ENCODE measurements at places on chromosomes 13 and 19.

DNA sequence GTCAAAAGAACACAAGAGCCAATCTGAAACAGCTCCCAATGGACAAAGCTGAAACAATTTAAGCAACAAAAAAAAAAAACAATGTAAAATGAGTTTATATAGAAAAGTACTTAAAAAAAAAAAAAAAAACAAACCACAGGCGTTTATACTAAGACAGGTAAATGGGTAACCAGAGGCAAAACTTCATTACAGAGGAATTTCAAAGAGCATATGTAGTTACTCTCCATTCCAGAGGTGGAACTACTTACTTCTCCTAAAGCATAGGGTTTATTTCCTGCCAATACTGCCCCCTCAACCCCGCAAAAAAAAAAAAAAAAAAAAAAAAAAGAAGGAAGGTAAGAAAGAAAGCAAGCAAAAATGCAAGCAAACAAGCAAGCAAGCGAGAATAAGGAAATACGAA lies 132.9 kb downstream of the LIG4 start:
- DNase-seq: no peak

DNA sequence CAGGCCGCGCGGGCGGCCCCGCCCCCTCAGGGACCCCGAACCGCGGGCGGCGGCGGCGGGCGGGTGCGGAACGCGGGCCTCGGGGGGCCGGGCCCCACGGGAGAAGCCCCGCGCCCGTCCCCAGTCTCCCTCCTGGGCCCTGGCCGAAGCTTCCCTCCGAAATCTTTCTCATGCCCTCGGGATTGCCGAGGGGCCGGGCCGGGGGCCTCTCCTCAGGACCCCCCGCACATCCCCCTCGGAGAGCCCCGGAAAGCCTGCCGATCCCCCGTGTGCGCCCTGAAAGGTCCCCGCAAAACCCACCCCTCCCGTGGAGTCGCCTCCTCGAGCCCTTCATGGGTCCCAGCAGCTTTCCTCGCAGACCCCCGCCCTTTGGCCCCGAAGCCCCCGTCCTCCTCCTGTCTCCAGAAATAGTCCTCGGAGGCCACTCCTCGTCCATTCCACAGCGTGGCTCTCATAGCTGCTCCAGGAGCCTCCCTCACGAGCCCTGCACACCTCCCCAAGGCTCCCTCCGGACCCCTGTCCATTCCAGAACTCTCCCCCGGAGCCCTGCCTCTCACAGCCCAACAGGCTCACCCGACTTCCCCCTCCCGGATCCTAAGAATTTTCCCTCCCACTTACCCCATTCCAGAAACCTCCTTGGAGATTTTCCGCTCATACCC lies 555 bp downstream of the SAMD4B start:
- DNase-seq: no peak

GRCh38 chr13:91238036-91238435 lies 109.5 kb upstream of the MIR17HG start:
- no peak for DNase-seq

DNA sequence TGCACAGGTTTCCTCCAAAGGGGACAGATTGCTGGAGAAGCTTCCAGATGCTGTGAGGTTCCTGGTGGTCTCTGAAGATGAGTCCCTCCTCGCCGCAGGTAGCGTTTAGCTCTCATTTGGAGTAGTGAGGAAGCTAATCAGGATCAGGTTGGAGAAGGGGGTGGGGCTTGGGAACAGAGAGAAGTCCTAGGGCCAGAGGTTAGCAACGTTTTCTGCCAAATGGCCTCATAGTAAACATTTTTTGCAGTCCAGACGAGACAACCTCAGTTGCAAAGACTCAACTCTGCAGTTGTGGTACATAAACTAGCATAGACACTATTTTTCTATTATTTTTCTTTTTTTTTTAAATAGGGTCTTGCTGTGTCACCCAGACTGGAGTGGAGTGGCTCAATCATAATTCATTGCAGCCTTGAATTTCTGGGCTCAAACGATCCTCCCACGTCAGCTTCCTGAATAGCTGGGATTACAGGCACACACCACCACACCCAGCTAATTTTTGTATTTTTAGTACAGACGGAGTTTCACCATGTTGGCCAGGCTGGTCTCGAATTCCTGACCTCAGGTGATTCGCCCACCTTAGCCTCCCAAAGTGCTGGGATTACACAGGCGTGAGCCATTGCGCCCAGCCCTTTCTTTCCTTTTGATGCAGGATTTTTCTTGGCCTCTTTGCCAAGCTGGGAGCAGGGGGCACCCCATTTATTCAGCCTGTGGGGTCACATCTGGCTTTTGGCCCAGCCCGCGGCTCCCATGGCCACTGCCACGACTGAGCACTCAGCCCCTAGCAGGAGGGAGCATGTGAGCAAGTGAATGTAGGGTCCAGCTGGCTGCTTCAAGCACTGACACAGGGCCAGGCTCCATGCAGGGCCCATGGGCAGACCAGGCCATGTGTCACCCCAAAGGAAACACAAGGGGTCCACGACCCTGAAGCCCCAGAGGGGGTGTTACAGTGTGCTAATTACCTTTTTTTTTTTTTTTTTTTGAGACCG lies 34.4 kb upstream of the SIN3B start:
- DNase-seq: no peak

DNA sequence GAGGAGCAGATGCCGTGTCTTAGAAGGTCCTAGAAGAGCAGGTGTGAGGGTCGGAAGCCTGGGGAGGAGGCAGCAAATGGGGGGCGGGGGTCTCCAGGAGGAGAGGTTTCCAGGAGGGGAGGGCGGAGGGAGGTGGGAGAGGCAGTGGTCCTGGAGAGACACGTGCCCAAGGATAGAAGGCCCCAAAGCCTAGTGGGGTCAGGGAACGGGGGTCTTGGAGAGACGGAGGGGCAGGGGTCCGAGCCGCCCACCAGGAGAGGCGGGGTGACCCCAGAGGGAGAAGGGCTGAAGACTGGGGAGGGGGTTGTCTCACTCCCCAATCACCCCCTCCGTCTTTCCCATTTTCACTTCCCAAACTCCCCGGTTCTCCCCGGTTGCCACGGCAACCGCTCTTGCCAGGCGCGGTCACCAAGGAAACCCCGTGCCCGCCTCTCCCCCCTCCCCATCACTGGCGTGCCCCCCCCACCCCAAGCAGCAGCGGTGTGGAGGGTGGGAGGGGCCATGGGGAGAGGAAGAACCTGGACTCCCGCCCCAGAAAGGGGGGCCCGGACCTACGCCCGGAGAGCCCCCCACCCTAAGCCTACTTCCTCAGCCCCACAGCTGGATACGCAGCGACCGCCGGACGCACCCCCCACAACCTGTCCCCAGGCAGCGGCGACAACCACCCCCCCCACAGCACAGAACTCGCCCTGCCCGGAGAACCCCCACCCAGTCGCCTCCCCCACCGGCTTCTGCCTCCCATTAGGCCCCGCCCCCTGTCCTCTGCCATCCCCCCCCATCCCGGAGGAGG lies 988 bp downstream of the LRRC4B start:
- no peak for DNase-seq

DNA sequence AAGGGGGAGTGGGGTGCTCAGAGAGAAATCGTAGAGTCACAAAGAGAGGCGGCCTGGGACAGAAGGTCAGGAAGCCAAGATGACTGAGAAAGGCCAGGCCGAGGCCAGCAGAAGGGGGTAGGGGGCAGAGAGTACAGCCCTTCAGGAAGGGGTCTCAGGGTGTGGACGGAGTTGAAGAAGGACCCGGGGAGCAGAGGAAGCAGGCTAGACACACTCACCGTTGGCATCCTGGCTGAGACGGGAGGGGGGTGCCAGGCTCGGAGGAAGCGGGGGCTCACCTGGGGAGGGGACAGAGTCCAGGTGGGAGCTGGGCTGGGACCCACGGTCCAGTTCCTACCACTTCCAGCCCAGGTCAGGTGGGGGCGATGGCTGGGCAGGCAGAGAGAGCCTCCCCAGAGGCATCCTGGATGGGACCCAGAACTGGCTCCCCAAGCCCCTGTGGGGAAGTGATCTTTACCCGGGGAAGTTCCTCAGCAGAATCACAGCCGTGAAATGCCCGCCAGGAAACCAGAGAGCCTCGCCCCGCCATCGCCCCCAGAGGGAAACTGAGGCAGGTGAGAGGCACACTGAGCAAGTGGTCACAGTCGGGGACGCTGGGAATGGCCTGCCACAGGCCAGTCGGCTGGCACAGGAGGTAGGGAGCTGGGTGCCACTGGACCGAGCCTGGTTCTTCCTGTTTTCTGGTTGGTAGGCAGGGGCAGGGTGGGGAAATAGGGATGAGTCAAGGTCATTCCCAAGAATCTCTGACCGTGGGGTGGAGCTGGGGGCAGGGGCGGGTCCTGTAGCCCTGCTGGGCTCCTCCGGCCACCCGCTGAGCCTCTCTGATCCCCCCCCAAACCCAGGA lies 1.4 kb downstream of the MATK start:
- no peak for DNase-seq

DNA sequence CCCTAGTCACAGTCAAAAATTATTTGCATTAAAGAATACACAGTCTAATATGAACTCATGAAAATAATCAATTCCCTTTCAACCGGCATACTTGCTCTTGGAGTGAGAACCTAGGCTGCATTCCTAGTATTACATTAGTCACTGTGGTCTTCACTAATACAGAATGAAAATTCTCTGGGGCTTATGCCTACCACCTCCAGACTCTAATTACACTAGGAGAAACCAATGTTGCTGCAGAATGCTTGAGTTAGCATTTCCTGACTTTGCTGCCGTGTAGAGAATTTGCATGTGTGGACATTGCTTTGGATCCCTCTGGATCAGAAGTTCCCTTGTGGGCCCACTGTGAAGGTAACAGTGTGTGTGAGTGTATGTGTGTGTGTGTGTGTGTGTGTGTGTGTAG lies 87.8 kb downstream of the CCNA1 start:
- DNase-seq: no peak

- no peak for DNase-seq
Measured at GRCh38 chr13:74158571-74159352, 24.6 kb upstream of the KLF12 start.

DNA sequence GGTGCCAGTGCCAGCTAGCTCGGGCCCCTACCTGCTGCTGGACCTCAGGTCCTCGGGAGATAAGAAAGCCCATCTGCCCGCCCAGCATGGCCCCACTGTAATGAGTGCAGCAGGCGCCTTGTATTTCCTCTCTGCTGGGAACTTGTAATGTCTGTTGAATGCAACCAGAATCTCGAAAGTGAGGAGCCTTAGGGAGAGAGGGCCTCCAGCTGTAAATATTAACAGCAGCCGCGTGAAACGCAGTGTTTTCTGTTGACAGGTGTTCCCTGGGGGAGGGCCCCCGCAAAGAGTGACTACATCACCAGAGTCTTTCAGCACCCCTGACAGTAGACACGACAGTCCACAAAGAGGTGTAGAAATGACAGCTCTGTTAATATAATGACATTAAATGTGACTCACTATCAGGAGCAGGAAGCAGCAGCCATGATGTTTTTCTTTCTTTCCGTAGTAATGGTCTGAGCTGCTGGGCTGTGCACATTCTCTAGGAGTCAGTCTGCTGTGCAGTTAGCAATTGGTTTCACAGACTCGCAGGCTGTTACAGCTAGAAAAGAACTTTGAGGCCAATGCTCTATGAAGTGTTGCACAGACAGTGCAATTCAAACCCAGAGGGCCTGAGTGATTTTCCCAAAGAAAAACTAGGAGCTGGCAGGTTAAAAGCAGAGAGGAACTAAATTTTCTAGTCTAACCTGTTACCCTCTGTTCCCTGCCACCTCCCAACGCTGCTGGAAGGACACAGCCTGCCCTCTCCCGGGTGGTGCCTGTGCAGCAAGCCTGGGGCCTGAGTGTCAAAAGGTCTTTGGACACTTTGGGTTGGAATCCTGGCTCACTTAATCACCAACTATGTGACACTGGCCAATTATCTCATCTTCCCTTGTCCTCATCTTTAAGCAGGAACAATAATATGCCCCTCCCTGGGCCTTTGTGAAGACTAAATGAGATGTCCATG lies 58.6 kb upstream of the WASF3 start:
- no peak for DNase-seq

DNA sequence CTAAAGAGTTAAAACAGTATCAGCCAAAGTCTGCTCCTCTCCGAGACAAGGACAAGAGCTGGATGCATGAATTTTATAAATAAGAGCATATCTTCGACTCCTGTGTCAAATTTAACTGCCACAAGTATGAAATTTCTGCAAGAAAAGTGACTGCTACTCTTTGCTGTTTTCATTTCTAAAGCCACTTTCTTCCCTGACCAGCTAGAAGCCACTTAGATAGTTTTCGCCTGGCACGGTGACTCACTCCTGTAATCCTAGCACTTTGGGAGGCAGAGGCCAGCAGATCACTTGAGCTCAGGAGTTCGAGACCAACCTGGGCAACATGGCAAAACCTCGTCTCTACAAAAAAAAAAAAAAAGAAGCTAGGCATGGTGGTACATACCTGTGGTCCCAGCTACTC lies 61.3 kb downstream of the ENOX1 start:
- DNase-seq: no peak

DNA sequence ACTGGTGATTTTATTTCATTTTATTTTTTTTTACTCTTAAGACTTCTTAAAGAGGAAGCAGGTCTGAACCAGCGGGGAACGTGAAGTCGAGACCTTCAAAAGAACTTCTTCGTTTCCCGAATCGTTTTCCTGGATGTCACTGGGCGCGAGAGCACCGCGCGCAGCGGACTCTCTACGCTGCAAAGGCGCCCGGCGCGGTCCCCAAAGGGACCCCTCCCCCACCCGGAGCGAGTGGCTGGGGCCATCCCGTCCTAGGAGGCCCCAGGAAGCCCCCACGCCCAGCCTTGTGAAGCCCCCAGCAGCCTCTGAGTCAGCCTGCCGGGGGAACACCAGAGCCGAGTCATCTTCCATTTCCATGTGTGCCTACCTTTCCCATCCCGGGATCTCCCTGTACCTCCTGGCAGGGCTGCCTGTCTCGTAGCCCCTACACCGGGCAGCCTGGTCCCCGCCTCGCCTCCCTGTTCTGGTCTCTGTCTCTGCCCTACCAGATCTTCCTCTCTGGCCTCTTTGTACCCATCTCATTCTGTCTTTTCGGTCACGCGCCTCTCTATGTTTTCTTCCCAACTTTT lies 608 bp downstream of the CD70 start:
- DNase-seq: no peak

GRCh38 chr13:98977568-98978265 lies at the start of gene DOCK9:
Gene DOCK9, minus strand, starts transcription at chr13:98978064. Its CDS starts 155 bp downstream, at chr13:98977909.
- no peak for DNase-seq

- DNase-seq: no peak
Measured at GRCh38 chr13:51308781-51309180, 30.7 kb upstream of the SERPINE3 start.

- no peak for DNase-seq
Measured at GRCh38 chr13:84479656-84480055, 597.4 kb upstream of the SLITRK1 start.

DNA sequence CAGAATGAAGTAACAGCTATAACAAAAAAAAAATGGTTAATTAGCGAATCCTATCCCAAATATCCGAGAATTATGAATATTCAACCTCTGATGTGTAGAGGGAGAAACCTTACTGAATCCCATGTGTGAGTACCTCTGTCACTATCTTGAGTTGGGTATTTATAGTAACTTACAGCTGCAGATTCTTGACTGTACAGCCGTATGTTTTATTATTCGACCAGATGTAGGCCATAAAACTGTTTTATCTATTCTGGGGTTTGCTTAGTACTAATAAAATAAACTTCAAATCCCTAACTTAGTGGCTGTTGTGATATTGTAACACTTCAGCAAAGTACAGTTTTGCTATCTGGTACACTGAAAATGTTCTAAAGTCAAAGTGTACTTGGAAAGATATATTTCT lies 120.0 kb downstream of the EFNB2 start:
- DNase-seq: no peak

Measured in GM10248 (cell line).